ENCODE measurements at places on chromosomes 2 and 18.

DNA sequence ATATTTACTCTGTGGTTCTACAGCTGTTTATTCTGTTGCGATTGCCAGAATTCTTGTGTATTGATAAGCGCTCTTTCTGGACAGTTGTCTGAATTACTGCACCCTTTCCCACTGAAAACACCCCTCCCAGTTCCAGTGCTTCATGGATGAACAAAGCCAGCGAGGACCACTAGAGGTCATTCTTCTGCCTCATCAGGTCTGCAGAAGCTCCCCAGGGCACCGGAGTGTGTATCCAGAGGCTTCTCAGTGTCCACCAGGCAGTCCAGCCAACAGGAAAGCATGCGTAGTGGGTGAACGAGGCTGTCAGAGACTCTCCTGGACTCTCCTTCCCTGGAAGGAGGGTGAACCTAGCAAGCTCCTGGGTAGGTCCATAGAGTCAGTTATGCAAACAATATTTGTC is 40.6 kb upstream of the INHBB start:
- no peak for DNase-seq

DNA sequence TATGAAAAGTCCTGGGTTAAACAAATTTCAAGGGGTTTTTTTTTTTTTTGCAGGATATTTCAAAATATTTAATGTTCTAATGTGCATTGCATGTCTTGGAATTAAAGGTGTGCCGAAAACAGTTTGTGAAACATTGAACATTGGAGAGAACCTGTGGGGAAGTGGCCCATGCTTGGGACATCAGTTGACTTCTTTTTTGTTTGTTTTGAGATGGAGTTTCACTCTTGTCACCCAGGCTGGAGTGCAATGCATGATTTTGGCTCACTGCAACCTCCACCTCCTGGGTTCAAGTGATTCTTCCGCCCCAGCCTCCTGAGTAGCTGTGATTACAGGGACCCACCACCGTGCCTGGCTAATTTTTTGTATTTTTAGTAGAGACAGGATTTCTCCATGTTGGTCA is 71.0 kb upstream of the RAPH1 start:
- no peak for DNase-seq

- no peak for DNase-seq
Measured at GRCh38 chr2:5877360-5877759, 185.2 kb downstream of the SOX11 start.

DNA sequence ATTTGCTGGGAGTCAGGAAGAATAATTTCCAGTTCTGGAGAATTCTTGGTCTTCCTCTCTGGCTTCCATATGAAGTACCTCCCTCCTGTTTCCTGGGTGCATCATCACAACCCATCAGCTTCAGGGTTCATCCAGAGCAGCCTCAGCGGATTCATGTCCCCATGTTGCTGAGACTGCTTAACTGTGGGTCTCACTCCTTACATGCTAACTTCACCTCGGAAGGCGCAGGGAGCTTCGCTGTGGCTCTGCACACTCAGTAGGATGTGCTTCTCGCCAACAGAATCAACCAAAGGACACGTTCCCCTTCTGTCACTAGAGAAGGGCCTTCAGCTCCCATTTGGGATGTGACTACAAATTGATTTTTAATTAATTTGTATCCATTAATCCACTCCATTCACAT is 24.2 kb downstream of the FBLN7 start:
- DNase-seq: no peak

DNA sequence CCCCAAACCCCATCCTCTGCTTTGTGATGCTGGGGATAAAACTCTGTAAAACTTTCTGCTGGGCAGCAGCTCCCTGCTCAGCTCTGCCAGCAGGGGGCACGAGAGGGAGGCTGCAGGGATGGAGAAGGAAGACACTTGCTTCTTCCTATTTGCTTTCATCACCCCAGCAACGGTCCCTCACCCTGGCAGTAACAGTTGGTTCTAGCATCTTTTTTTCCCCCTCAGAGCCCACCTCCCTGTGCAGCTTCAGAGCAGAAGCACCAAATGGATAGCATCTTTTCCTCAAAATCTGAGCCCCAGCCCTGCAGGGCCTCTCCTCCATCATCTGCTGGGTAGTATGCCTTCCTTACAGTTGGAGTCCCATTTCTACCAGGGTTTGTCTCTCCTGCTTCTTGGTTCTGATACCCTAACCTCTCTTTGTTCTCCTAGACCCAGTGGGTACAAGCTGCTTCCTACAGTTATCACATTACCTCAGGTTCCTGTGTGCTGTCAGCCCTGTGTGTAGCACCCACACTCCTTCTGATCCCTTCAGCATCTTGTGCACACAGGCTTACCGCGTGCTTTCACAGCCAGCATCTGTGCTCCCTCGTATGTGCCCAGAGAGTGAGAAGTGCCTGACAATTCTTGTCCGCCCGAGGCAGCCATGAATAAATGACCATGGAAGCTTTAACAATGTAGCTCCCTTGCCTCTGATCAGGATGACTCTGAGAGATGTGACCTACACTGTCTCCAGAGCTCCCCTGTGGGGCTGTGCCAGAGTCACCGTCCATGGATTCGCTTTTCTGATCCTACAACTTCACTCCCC is 14.5 kb downstream of the CKAP2L start:
- DNase-seq: peak; percentile 80

DNA sequence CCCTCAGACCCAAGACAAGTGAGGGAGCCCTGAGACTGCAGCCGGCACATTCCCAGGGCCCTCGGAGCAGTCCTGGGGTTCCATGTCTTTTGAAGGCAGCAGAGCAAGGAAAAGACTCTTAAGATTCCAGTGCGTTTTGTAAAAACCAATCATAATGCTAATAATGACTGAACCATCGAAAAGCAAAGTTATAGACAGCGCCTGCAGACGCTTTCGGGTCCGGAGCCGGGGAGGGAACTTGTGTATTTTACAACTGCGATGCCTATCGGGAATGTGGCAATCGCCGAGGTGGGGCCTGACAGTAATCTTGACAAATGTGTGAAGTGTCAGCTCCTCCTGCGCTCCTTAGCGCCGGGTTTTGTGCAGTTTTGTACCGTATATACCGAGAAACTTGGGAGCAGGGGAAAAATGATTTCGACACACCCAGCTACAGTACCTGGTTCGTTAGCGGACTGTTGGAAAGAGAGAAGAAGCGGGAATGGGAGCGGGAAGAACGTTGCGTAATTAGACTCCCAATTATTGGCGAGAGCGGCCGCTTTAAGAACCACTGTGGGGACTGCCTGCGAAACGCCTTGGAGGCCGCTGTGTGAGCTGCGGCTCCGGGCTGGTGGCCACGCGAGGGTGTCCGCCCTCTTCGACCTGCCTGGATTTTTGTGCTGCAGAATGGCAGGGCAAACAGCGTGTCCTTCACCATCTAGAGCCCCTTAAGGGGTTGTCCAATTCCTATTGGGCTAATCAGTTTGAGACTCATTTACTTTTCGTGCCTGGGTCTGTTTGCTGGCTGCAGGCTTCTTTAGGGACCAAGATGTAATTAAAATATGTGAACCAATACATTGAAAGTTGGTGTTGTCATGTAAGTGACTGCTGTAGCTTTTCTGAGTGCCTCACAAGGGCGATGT is 2.4 kb downstream of the EPAS1 start:
- peak; percentile 68 for DNase-seq

DNA sequence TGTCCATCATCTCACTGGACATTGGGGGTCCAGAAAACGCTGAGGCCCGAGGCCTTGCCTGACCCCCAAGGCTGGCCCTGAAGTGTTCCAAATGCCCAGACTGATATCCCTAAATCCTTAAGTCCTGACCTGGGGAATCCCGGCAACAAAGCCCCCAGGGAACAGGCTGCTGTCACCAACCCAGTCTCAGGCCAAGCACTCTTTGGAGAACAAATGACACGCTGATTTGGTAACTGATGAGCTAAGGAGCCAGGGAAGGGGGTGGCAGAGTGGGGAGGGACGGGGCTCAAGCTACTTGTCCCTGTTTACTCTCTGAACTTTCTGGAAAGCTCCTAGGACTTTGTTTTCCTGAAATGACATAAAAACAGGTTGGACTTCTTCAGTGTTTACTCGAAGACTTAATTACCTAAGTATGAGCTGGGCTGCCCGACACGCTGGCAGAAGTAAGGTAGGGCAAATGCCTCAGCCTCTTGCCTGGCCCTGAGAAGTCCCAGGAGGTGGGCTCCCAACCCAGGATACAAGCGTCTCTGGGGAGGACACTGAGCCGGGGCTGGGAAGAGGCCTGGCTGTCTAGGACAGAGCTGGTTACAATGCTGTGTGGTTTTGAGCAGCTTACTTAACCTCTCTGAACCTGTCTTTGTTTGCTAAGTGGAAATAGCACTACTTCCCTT is 105.5 kb upstream of the GLI2 start:
- no peak for DNase-seq

Data from A673 (cell line).